ENCODE measurements at places on chromosomes 16 and 17.

GRCh38 chr17:56284482-56284881 lies 131.2 kb downstream of the ANKFN1 start:
- no peak for DNase-seq

DNA sequence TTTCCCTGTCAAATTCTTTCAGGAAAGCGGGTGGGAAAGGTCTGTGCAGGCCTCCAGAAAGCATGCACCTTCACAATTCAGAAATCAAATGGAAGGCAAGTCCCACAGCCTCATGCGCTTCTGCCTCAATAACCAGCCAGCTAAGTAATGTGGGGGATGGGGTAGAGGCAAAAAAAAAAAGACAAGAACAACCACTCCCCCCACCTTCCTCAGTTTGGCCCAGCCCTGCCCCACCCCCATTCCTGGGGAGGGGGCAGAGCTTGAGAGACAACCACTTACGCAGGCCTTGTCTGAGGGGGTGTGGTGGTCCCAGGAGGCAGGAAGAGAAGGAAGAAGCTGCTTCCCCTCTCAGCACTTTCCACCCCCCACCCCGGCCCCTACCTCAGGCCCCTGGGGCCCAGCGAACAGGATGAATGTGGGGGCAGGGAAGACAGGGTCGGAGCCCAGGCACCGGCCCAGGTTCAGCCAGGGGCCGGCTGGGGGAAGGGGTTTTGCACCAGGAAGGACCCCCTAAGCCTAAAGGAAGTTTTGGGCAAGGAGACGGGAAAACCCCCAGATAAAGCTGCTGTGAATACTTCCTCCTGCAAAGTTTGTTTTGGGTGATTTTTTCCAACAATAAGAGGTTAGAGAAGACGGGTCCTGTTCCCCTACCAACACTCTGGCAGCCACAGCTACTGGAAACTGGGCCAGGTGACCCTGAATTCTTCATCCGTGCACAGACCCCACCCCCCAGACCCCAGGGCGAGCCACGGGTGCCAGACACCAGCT lies 1.2 kb downstream of the JUP start:
- DNase-seq, result peak; percentile 99

GRCh38 chr17:76384987-76385891 lies 830 bp downstream of the SPHK1 start:
- peak; percentile 45 for DNase-seq

DNA sequence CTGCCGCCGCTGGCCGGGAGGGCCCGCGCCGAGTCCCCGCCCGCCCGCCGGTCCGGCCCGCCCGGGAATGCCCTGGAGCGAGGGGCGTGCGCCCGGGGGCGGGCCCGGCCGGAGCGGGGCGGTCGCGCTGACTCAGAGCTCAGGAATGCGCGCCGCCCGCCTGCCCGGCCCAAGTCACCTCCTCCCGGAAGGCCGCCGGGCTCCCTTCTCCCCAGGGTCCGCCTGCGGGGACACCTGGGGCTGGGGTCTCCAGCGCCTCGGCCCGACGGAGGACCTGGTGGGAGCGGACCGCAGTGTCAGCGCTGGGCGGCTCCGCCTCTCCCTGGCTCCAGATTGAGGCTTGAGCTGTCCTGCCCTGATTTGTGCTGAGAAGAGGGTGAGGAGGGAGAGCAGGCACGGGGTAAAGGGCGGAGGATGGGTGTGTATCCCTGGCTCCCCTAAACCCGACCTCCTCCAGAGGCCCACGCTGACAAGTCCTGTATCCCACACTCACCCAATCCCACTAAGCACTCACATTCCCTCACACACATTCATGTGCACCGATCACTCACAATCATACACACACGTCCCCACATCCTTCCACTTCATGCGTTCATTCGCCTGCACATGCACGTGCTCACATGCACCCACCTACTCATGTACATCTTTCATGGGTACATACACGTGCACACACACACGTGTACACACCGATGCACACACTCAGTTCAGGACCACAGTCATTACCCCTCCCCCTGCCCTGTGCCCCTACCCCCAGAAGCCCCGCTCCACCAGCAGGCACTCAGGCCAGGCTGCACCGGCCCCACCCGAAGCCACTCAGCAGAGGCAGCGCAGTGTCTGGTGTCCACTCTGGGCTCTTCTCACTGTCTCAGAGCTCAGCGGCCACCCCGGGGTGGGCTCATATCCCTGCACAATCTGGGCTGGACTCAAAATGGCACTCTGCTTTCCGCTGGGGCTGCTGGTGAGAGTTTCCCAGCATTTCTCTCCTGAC lies at the start of gene RHBDF1:
TSS of gene RHBDF1 (minus strand) at position 71 of the 988 bp plus-strand sequence. CDS start 7,616 bp downstream, outside the sequence.
- peak; percentile 79 for DNase-seq

DNA sequence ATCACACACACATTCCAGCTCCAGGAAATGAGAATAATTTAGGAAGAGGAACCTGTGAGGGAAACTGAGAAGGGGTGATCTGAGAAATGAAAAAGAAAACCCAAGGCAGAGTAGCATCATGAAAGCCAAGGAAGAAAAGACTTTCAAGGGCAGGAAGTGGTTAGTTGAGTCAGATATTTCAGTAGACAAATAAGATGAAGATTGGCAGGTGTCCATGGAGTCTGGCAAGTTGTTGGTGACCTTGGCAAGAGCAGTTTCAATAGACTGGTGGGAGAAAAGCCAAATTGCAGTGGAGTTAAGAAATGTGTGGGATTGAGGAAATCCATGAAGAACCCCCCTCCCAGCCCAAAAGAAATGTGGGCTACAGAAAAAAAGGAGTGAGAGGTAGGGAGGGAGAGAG lies 10.7 kb downstream of the GNAO1 start:
- DNase-seq, result no peak

DNA sequence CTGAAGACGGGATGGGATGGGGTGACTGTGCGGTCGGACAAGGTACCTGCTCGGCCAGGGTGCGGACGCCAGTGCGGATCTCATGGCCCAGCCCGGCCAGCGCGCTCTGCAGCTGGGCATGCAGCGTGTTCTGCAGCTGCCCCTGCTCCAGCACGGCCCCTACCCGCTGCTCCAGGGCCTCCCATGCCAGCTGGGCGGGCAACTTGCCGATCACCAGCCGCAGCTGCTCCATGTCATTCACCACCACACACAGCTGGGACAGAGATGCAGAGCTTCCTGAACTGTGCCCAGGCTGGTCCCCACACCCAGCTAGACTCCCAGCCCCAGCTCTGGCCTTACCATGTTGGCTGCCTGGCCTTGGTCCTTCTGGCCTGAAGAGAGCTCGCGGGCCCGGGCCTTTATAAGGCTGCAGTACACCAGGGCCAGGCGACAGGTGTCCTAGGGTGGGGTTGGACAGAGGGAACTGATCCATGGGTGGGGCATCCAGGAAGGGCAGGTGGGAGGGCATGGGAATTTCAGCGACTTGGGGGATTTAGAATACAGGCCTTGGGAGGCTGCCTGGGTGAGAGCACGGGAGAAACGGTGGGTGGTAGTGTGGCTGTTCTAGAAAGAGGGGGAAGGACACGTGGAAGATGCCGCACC lies 9.8 kb downstream of the UNC13D start:
- no peak for DNase-seq

- peak; percentile 53 for DNase-seq
Observed at GRCh38 chr17:16379654-16380053, 1.2 kb upstream of the UBB start.

- DNase-seq, result no peak
Observed at GRCh38 chr17:45325810-45326209, 9.0 kb upstream of the MAP3K14 start.

DNA sequence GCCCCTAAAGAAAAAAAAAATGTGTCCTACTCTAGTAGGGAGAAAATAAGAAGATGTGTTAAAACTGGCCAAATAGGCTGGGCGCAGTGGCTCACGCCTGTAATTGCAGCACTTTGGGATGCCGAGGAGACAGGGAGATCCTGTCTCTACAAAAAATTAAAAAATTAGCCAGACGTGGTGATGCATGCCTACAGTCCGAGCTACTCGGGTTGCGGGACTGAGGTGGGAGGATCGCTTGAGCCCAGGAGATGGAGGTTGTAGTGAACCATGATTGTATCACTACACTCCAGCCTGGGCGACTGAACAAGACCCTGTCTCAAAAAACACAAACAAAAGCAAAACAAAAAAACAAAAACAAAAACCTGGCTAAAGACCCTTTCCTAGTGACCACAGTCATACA lies 15.9 kb downstream of the ZFHX3 start:
- no peak for DNase-seq

DNA sequence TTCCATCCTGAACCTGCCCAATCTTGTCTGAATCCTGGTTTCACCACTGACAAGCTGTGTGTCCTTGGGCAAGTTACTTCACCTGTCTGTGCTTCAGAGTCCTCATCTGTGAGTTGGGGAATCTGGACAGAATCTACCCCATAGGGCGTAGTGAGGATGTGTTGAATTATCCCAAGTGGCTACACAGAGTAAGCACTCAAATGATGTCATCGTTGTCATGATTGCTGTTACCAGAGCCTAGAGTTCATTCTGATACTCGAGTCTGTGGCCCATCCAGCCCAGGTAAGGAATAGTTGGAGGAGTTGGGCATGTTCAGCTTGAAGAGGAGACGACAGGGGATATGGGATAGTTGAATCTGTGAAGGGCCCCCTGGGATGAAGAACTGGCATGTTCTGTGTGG lies 45.9 kb downstream of the MAPT start:
- no peak for DNase-seq

GRCh38 chr17:73760439-73760758 lies 116.2 kb upstream of the SDK2 start:
- peak; percentile 81 for DNase-seq

GRCh38 chr17:31439716-31440115 lies 48.2 kb downstream of the RAB11FIP4 start:
- DNase-seq, result no peak

DNA sequence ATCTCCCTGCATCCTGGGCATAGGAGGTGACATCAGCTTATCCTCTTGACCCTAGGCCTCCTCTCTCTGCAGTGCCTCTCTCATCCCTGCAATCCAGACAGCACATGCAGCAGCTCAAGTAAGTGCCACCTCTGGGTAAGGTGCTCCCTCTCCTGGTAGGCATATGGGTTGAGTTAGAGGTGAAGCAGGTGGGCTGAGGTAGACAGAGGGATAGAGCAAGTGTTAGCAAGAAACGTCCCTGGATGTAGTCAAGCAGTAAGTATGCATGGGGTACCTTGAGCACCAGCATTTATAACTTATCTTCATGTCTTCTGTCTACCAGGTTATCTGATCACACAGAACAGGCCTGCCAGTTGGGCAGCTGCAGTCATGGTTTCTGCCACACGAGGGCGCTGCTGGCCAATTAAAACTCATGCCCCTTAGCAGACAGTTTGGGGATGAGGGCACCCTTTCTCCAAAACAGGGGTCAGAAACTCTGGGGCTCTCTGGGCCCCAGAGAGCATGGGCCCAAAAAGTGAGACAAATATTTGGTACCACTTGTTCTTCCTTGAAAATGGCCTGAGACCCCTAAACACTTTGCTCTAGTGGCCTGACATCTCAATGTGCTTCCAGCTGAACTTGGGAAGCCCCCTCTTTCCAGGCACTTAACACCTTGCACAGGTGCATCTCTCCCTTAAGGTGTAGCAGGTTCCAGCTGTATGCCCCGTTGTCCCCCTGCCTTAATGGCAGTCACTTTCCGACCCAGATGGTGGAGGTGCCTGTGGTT lies 59.8 kb downstream of the NEUROD2 start:
- peak; percentile 76 for DNase-seq

DNA sequence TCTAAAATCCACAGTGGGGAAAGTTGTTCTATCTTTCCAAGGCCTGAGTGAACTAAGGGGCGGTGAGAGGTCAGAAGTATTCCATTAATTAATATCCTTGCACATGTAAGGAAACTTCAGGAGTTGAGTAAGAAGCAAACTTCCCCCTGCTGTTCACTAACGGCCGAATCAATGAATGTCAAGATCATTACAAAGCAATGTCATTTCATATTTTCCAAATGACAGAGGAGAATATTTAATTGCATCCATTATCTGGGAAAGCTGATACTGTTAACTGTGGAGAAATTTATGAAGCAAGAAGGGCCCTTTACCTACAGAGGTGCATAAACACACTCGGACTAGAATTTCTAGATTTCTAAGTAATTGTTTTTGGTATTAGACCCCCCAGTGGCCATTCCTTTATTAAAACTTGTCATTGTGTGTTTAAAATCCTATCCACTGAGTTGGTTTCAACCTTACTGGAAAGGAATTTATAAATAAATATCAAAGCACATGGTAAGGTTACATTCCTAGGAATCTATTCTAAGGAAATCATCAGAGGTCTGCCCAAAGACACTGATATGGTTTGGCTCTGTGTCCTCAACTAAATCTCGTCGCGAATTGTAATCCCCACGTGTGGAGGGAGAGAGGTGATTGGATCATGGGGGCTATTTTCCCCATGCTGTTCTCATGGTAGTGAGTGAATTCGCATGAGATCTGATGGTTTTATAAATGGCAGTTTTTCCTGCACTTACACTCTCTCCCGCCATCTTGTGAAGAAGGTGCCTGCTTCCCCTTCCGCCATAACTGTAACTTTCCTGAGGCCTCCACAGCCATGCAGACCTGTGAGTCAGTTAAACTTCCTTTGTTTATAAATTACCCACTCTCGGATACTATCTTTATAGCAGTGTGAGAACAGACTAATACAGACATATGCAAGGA lies 20.4 kb upstream of the SMURF2 start:
- DNase-seq, result no peak

DNA sequence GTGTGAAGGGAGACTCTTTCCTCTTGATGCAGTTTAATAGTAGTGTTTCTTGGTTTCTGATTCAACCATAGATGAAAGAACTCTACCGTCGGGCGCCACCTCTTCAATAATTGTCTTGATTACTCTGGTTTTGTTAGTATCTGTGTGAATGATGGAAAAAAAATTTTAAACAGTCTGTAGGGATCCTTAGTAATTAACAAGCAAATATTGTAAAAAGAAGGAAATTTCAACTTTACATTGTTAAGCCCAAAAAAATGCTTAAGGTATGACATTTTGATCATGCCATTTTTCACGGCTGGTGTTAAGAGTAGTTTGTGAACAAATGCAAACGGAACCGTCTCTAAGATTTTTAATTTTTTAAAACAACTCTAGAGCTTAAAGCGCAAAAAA lies 4.1 kb downstream of the KRT10 start:
- DNase-seq, result no peak

DNA sequence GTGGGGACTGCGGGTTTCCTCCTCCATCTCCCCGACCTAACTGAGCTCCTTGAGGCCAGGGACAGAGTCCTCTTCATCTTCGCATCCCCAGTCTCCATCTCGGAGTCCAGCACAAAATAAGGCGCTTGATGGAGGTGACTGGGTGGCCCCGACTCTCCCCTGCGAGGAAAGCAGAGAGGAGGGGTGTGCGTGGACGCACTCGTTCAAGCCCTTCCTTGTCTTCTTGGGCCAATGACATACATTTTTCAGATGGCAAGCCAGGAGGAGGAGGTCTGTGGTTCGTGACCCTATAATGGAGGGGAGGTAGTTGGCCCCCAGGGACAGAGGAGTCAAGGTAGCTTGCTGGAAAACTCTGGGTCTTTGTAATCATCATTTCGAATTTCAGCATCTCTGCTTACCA lies 17.2 kb downstream of the CRISPLD2 start:
- DNase-seq, result no peak

GRCh38 chr17:47669081-47669480 lies 19.4 kb downstream of the KPNB1 start:
- no peak for DNase-seq

- DNase-seq, result no peak
Observed at GRCh38 chr16:54373534-54374520, 87.2 kb upstream of the IRX3 start.

- peak; percentile 87 for DNase-seq
Observed at GRCh38 chr17:9676820-9677310, 31.5 kb downstream of the USP43 start.

GRCh38 chr17:47200325-47200664 lies 8.9 kb upstream of the MYL4 start:
- no peak for DNase-seq

GRCh38 chr16:5001571-5001970 lies 32.2 kb downstream of the NAGPA start:
- no peak for DNase-seq

- peak; percentile 83 for DNase-seq
Observed at GRCh38 chr17:79970576-79971068, 65.0 kb downstream of the TBC1D16 start.

Data from mesendoderm (in vitro differentiated cells).